ENCODE measurements at places on chromosomes 1 and 21. TPM values are rescaled to one million over a fixed set of nuclear protein-coding genes. Genes with fewer than 3 reads are reported as not detected.

The SLAMF7 gene
- total RNA-seq, result 0.46 TPM

DNA sequence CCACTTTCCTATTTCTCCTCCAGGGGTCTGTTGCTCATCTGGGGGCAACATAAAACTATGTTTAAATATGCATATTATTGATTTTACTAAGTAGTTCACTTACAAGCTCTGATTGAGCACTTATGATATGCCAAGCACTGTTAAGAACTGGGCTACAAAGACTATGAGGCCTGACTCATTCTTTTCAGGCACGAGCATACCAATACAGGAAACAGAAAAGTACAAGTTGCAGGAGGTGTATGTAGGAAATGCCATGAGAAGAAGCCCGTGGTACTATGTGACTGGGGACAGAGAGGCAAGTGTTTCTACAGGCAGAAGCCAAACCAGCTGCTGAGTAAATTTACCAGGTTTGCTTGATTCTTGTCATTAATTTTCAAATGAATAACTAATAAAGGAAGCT is 120.4 kb upstream of the PTGFR start:
- peak overlapping the region; percentile 43 for H3K27ac ChIP-seq
- H3K36me3 ChIP-seq, result no peaks in the 10 kb centered on the region
- peak; percentile 43 for DNase-seq
- no peak overlapping the region for H3K4me3 ChIP-seq
- peaks cover 13% of the 10 kb centered on the region for H3K4me1 ChIP-seq
- no peaks in the 10 kb centered on the region for H3K27me3 ChIP-seq

DNA sequence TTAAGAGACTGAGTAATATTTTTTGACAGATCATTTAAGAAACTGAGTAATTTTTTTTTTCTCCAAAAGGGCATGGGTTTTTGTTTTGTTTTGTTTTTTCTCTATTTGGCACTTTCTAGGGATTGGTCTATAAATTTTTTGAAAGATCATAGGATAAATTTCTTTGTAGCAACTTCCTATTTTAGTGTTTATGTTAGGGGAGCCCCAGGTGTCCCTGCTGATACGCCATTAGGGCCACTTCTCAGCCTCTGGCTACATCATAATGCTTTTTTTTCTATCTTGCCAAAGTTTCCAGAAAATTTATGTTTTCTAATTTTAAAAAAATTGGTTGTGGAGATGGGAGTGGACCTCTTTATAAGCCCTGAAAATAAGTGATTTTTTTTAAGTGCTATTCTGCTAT is 2.6 kb downstream of the GABPA start:
- H3K27ac ChIP-seq, result no peak overlapping the region
- H3K36me3 ChIP-seq, result peaks cover 2% of the 10 kb centered on the region
- no peaks in the 10 kb centered on the region for H3K27me3 ChIP-seq
- peaks cover 11% of the 10 kb centered on the region for H3K4me1 ChIP-seq

DNA sequence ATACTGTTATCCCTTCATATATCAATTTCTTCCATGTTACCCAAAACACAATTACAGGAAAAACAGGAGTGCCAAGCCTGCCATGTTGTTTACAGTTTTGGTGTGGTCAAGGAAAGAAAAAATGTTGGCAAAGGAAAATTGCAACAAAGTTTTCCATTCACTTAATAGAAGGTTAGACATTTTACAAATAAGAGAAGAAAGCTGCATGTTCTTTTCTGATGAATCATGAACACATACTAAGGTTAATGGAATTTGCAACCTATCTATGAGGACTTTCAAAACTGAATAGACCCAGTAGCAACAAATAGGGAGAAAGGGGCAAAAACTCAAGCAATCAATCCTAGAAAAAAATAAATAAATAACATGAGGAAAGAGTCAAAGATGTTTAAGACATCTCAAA is 556.7 kb downstream of the DPYD start:
- H3K36me3 ChIP-seq, result no peaks in the 10 kb centered on the region
- H3K4me1 ChIP-seq, result 0 out of 2 replicates have a peak, but pooled peaks cover 14% of the 10 kb centered on the region
- H3K4me3 ChIP-seq, result no peak overlapping the region
- H3K27me3 ChIP-seq, result no peaks in the 10 kb centered on the region
- peak; percentile 55 for DNase-seq
